ENCODE measurements at places on chromosomes 2 and 18.

GRCh38 chr2:191434072-191434471, 188.9 kb downstream of the MYO1B start:
- DNase-seq = no peak

- DNase-seq = no peak
Observed at GRCh38 chr2:39481611-39482010, 44.5 kb upstream of the MAP4K3 start.

- no peak for DNase-seq
Observed at GRCh38 chr18:5620289-5620688, 76.5 kb upstream of the EPB41L3 start.

DNA sequence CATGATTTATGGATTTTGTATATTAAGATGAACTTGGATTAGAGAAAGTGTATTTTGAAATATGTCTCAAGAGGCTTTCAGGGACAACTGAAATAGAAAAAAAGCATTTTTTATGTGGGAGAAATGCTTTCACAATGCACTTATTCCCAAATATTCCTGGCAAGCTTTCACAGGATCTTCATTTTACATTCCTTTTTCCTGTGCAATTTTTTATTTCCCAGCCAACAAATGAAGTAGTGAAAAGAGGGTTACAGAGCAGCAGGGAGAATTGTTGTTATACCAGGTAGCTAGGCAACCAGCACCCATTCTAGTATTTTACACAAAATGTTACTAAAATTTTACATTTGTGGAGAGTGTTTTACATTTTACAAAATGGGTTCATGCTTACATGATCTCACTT, 167.0 kb upstream of the RPRM start:
- no peak for DNase-seq

DNA sequence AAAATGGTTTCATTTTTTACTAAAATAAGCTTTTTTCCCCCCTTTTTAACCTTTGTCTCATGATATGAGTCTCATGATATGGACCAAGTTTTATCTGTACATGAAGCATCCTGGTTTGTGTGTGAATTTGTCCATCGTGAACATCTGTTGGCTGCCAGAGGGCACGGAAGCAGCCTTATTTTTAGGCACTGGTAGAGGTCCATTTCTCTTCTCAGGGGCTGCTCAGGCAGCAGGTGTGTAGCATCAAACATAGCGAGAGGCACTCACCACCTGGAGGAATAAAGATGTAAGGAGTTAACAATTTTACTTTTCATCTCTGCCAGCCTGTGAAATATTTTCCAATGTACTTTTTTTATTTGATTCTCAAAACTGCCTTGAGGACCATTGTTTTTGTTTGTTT, 134.5 kb downstream of the RHBDD1 start:
- DNase-seq = no peak

GRCh38 chr2:219177552-219178376, at the start of gene RETREG2:
TSS of gene RETREG2 (plus strand) at chr2:219178275. CDS start at chr2:219178353, 78 bp downstream.
- DNase-seq = peak; percentile 73

GRCh38 chr2:147479358-147479757, 365.5 kb upstream of the ACVR2A start:
- no peak for DNase-seq

- no peak for DNase-seq
Observed at GRCh38 chr2:66698091-66698490, 263.2 kb downstream of the MEIS1 start.

Data from hypothalamus (tissue), 51 donors.